Urothelium cell line (cell line): ENCODE measurements at places on chromosomes 2 and 18.

DNA sequence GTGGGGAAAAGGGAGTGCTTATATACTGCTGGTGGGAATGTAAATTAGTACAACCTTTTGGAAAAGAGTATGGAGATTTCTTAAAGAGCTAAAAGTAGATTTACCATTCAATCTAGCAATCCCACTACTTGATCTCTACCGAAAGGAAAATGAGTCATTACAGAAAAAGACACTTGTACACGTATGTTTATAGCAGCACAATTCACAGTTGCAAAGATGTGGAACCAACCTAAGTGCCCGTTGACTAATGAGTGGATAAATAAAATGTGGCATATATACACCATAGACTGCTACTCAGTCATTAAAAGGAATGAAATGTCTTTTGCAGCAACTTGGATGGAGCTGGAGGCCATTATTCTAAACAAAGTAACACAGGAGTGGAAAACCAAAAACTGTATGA lies 29.5 kb downstream of the FLACC1 start:
- DNase-seq: no peak

- no peak for DNase-seq
Observed at GRCh38 chr18:55856679-55857078, 268.7 kb upstream of the TCF4 start.

- DNase-seq: no peak
Observed at GRCh38 chr2:68987021-68987503, 12.6 kb downstream of the GKN1 start.

- DNase-seq: no peak
Observed at GRCh38 chr2:220664272-220665107, 907.6 kb downstream of the EPHA4 start.

DNA sequence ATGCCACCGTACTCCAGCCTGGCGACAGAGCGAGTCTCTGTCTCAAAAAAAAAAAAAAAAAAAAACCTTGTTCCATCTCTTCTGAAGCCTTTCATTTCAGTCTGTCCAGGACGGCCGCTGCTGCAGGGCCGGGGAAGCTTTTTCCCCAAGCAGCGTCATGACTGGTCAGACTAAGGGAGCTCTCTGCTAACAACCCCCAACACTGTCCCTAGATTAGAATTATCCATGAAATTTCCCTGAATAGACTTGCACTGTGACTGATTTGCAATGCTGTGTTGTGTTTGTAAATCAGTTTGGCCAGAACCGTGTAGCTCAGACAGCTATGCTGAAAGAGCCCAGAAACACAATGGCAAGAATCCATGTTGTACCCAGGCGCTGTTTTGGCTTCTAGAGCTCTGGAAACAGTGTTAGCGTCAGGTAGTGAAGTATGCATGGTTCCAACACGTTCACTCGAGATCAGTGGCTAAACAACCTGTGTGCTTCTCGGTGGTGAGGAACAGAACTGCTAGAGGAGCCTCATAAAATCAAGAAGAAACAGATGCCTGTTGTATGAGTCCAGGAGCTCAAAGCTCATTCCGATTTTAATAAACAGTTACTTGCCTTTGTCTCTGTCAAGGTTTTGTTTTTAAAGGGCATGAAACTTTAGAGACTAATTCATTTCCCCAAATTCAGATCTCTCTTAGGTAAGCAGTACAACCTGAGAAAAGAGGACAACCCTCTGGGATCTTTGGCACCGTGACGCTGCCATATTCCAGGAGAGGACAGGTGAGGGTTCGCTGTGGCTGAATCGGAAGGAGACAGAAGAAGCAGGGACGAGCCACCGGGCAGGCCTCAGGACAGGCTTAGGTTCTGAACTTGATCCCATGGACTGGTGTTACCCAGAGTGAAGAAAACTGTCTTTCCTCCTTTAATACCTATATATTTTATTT lies 43.5 kb downstream of the GORASP2 start:
- no peak for DNase-seq

DNA sequence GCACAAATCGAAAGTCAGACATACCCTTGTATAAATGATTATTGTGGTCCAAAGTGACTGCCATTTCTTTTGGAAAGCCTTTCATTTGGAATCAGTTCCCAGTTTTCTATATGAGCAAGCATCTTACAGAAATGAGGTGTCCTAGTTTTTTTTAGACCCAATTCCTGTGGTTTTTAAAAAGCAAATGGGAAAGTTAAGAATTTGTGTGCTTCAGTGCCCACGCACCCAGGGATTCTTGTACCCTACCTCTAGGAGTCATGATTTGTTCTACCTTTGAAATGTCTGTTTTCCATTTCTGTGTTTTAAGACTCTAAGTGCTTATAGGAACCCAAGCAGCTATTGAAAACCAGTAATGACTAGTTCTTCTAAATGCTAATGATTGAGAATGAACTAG lies 218.1 kb downstream of the CAMKMT start:
- DNase-seq: no peak

DNA sequence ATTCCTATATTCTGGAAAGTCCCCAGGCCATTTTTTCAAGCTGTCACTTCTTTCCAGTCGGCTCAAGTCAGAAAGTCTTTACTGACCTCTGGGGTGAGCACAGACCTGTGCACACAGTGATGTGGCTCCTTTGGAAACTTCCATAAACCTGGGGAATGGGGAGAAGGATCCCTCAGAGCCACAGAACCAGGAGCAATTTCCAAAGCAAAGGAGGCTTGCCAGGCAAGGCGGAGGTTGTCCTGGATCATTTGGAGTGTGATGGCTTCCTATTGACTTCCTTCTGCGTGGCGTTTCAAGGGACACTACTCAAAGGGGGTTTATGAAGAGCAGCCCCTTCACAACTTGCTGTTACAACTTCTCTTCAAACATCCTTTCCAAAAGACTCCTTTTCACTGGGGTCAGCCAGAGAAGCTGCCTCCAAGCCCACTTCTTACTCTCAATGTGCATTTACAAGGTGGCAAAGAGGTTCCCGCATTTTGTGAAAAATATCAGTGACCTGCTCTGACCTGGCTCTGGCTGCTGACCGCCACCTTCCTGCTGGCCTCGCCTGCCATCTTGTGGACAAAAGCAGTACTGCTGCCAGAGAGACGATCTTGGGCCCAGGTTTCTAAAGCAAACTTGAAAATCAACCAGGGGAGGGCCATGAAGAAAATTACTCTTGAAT lies 18.2 kb upstream of the TMEM247 start:
- peak; percentile 80 for DNase-seq

GRCh38 chr2:60549928-60550177 lies 3.6 kb downstream of the BCL11A start:
- DNase-seq: no peak

DNA sequence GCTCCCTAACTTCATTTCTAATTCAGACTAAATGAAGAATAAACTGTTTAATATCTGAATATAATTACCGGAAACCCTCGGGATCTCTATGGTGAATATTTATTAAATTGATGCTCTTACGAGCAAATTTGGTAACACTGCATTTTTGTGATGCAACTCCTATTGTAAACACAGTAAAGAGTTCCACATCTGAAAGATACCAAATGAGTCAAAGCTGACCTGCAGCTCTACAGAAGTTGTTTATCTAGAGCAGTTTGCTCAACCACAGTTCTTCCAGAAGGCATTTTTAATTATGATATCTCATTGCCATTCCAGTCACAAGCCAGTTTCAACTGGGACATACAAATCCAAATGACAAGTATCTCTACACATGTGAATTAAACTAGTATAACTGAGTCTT lies 129.7 kb downstream of the PKP4 start:
- no peak for DNase-seq

- no peak for DNase-seq
Observed at GRCh38 chr2:183964565-183964964, 633.8 kb upstream of the ZNF804A start.

- no peak for DNase-seq
Observed at GRCh38 chr2:238667008-238667407, 180.9 kb upstream of the TWIST2 start.

GRCh38 chr2:68905116-68905515 lies 33.9 kb upstream of the BMP10 start:
- no peak for DNase-seq

DNA sequence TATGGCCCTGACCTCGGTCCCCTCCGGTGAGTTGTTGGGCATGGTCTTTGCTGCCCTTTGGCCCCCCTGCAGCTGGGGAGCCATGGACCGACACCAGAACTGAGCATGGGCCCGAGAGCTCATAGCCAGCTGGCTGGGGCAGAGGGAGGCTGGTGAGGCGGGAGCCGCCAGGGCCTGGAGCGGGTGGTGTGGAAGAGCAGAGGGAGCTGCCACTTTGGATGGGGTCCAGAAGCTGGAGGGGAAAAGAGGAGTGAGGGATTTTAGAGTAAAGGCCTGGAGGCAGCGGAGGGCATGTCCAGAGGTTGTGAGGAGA lies 16.5 kb upstream of the CNNM3 start:
- no peak for DNase-seq

DNA sequence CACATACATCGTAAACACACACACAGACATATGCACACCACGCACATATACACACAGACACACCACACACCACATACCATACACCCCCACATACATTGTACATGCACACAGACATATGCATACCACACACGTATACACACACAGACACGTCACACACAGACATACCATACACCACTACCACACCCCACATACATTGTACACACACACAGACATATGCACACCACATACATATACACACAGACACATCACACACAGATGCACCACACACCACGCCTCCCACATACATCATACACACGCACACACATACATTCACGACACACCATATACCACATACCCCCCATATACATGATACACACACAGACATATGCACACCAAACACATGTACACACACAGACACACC lies 58.4 kb downstream of the KIF5C start:
- DNase-seq: no peak

DNA sequence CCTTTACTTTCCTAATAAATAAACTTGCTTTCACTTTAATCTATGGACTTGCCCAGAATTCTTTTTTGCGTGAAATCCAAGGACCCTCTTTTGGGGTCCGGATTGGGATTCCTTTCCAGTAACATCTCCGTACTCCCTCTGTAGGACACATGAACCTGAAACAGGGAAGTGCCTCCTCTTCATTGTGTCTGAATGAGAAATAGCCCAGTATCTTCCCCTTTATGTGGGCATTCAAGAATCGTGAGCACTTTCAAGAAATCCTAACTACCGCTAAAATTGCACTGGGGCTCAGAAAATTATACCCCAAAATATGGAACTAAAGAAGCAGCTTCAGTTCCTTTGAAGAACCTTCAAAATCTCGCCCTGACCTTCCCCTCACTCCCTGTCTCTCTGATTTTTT lies 7.8 kb upstream of the POMC start:
- no peak for DNase-seq

DNA sequence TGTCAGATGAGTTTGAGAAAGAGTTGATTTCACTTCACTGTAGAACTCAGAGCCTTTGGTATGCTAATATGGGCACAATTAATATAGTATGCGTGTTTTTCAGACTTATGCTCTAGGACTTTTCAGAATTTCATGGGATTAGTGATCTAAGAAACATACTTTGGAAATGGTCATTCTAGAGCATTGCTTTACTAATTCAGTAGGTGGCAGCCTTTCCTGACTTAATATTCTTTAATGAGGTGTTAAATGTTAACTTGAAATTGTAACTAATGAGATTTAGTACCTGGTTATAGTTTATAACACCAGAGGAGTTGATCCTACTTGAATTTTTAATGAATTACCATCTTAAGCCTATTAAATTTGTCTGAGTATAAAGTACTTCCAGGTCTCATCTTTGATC lies 28.4 kb downstream of the ACTR2 start:
- no peak for DNase-seq

GRCh38 chr2:101267671-101268656 lies 15.3 kb downstream of the CNOT11 start:
- no peak for DNase-seq

GRCh38 chr2:158970241-158970751 lies 1.9 kb downstream of the TANC1 start:
- no peak for DNase-seq

- no peak for DNase-seq
Observed at GRCh38 chr2:6667326-6667725, 198.4 kb downstream of the CMPK2 start.

DNA sequence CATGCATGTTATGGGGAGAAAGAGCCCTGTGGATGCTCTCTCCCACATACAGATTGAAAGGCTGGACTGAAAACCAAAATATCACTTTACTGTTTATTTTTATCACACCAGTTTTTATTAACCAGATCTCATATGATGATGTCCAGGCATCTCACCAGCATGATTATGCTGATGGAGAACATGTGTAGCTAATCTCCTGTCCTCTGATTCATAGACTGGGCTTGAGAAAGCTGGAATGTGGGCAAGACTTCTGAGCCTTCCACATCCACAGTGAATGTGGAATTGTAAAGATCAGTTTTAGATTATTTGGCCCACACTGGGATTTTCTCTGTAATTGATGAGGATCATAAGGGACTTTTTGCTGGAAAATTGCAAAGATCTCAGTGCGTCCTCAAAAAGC lies 137.9 kb downstream of the ICOS start:
- no peak for DNase-seq

- peak; percentile 63 for DNase-seq
Observed at GRCh38 chr2:73987109-73987947, 2.6 kb downstream of the TET3 start.

- peak; percentile 27 for DNase-seq
Observed at GRCh38 chr2:67234440-67234839, 162.7 kb upstream of the ETAA1 start.

DNA sequence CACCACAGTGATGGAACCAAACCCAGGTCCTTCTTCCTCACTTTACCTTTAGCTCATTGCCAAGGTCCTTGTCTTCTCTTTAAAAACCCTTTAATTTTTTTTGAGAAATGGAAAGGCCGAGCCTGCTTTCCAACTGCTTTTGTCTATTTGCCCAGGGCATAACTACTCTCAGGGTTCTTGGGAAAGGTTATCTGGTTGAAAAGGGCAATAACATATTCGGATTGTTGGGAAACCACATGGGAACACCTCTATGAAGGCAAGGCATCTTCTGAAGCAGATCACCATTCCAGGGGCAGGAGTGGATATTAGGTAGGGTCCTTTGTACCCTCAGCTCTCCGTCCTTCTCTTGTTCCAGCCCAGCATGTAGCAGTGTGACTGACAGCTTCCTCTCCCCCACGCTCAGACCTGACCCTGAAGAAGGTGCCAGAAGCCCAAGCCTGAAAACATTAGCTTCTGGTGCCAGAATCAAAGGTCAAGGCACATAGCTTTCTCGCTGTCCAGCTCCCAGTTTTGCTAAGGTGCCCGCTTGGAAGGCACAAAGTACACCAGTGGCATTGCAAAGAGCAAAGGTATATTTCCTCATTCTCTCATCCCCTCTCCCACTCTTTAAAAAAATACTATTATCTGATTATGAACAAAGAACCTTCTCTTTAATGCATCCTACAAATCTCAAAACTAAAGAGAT lies 123.2 kb upstream of the LINC00305 start:
- DNase-seq: no peak

DNA sequence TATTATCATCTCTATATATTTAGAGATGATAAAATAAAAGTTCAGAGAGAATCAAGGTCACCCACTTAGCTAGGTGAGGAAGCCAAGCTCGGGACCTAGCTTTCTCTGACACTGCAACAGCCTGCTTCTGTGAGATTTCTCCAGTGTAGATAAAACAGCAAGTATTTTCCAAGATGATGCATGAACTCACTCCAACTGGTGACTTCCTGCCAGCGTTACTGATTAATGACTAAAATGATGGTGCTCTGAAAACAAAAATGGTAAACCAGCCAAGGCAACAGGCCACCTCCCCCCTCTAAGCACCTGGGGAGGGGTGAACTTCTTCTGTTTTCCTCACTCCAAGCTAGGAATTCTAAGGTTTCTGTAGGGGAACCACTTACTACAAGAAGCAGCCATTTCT lies 510.2 kb upstream of the ID2 start:
- no peak for DNase-seq

GRCh38 chr18:23761941-23762340 lies 72.7 kb downstream of the LAMA3 start:
- no peak for DNase-seq
